Breast epithelium (tissue), 4 donors: ENCODE measurements at places on chromosomes 6 and 20. TPM values are rescaled to one million over a fixed set of nuclear protein-coding genes. Genes with fewer than 3 reads are reported as not detected.

GRCh38 chr6:43984442-43985321 lies 142.6 kb downstream of the MRPL14 start:
- DNase-seq, result no peak

LY6G6D gene
- total RNA-seq, result not detected

FNDC11 gene
- 0.33 TPM for total RNA-seq

DNA sequence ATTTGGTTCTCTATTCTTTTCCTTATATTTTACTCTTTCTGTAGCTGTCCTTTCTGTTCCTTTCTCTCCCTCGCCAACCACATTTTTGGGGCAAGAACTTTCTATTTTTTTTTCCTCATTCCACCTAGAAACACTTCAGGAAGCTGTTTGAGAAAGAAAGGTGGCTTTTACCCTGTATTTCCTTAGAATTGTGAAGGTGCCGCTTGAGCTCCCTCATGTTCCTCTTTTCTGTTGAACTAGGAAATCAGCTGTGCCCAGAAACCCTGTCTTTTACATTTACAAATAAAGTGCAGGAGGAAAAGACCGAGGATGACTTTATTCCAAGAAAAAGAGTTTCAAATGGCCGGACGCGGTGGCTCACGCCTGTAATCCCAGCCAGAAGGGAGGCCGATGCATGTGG lies 38.2 kb downstream of the OR2B2 start:
- no peak for DNase-seq

GRCh38 chr6:135481783-135482369 lies 15.7 kb downstream of the AHI1 start:
- no peak for DNase-seq

DNA sequence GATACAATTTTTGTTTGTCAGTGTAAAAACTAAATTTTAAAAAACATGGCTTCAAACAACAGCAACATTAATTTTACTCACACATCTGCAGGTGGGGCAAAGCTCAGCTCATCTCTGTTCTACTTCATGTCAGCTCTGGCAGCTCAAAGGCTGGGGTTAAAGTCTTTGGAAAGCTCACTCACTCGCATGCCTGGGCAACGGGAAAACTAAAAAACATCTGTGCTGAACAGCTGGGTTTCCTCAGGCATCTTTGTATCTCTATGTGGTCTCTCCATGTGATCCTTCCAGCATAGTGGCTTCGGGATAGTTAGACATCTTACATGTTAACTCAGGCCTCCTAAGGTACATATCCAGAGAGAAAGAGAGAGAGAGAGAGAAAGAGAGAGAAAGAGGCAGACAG lies 499.6 kb downstream of the RFPL4B start:
- no peak for DNase-seq

DNA sequence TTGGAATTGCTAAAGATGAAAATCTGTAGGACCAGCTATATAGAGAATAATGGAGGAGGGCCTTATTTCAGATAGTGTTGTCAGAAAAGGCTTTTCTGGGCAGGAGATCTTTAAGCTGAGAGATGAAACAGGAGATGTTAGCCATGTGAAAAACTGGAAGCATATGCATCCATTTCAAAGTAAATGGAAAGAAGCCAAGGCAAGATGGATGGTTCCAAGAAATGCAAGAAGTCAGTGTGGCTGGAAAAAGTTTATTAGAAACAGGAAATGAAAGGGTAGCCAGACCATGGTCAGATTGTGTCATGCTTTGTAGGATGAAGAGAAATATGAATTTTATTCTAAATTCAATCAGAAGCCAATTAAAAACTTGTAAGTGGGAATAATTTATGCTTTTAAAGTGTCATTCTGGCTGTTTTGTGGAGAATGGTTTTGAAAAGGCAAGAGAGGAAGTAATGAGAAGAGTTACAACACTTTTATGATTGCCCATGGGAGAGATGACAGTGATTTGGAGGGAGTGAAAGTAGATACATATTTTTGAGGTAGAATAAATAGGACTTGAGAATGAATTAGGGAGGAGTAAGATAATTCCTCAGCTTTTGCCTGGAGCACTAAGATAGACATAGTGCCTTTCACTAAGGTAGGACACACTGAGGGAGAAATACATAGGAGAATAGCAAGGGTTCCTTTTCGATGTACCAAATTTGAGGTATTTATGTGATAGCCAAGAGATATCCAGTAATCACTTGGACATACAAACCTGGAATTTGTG lies 620.1 kb downstream of the HTR1B start:
- no peak for DNase-seq

DNA sequence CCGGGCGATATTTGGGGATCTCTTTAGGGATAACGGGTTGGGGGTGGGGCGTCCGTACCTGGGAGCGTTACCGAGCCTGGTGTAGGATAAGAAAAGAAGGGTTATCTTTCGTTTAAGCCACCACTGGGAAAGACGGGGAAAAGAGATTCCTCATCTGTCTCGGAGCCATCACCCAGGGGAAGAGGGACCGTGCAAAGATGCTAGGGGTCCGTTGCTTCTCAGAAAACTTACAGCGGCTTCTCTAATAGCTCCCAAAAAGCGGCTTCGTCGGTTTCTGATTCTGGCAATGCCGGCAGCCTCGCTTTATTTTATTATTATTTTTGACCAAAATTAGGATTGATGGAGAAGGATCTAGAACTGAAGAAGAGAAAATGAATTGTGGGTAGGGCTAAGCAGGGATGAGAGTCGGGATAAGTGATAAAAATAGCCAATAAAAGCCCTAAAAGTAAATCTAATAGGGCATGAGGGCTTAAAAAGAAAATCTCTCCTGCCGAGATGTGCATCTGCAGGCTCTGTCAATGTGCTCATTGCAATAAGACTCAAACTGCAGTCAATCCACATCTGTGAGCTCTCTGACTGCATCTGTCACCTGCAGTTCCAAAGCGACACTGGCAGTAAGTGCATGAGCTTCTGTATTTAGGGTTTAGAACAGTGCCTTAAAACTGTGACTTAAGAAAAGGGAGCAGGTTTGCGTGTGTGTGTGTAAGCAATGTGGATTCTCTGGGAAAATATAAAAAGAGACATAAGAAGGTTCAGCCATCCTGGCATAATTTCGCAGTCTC lies 801 bp downstream of the TBPL1 start:
- DNase-seq, result no peak

DNA sequence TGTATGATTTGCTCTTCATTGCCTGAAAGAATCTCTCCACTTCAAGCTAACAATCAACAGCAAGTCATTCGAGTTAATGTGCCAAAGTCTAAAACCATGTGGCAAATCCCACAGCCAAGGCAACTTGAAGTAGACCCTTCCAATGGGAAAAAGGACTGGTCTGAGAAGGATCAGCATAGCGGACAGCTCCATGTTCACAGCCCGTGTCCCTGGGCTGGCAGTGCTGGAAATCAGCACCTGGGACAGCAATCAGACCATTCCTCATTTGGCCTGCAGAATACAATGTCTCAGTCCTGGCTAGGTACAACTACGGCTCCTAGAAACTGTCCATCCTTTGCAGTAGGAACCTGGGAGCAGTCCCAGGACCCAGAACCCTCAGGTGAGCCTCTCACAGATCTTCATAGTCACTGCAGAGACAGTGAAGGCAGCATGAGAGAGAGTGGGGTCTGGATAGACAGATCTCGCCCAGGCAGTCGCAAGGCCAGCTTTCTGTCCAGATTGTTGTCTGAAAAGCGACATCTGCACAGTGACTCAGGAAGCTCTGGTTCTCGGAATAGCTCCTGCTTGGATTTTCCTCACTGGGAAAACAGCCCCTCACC lies 1.1 kb downstream of the GJA10 start:
- DNase-seq, result no peak

DNA sequence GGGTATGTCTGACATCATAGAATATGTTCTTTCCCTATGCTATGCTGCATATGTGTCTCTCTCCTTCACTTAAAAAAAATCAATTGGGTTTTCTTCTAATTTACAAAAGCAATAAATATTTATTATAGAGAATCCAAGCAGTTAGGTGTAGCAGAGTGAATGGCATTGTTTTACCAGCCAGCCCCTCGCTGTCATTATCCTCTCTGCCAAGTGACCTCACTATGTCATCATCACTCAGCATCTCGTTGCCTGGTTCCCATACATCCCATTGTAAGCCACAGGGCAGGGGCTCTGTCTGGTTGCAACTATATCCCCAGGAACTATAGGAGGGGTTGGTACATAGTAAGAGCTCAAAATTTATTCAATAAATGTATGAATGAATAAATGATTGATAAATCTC lies 31.3 kb downstream of the KIAA0319 start:
- no peak for DNase-seq

- DNase-seq, result no peak
Observed at GRCh38 chr20:62437496-62437895, 10.2 kb upstream of the RBBP8NL start.

DNA sequence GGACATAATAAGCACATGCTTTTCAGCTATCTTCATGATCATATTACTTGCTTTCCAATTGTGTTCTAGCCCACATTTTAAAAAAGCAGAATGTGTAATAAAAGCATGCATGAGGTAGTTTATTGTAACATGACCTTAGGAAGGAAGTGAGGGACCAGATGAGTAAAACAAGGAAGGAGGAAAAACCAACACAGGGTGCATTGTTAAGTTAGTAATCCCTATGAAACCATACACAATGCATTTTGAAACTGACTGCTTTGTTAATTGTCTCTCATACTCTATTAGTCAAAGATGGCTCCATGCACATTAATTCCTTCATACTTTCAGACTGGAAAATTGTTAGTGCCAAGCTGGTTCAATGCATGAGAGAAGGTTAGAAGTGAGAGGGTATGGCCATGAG lies 37.7 kb upstream of the CENPW start:
- no peak for DNase-seq

- no peak for DNase-seq
Observed at GRCh38 chr6:28944412-28944865, 20.7 kb upstream of the TRIM27 start.

GRCh38 chr20:23419995-23420901 lies 1.0 kb downstream of the NAPB start:
- no peak for DNase-seq

SMOC2 gene
- 63.6 TPM for total RNA-seq

ADAM33 gene
- 37.4 TPM for total RNA-seq

GRCh38 chr6:90484903-90485302 lies 102.0 kb downstream of the MAP3K7 start:
- no peak for DNase-seq

DNA sequence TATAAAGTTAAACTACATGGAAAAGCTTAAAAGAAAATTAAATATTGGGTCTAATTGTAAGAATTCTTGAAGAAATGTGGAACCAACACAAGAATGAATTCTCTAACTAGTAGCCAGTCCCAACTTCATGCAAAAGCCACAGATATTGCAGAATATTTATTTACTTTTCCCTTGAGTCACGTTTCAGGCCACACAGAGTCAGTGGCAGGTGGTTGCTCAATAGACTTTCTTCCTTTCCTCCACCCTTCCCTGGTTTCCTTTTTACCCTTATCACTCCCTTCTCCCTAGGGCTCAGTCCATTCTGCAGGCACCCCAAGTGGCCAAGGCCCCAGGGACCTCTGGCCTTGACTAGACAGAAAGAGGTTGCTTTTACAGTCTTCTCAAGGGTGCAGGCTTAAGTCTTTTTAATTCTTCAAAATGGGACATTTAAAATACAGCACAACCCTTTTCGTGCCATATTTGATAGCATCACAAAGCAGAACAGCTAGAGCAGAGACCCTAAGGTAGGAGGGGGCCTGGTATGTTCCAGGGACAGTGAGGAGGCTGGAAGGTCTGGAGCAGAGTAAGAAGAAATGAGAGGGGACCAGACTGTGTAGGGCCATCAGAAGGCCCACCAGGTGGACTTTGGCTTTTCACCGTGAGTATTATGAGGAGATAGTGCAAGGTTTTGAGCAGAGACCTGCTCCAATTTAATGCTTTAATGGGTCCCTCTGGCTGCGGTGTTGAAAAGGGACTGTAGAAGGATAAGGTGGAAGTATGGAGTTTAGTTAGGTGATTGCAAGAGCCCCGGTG lies 65.0 kb downstream of the HDDC2 start:
- no peak for DNase-seq

DNA sequence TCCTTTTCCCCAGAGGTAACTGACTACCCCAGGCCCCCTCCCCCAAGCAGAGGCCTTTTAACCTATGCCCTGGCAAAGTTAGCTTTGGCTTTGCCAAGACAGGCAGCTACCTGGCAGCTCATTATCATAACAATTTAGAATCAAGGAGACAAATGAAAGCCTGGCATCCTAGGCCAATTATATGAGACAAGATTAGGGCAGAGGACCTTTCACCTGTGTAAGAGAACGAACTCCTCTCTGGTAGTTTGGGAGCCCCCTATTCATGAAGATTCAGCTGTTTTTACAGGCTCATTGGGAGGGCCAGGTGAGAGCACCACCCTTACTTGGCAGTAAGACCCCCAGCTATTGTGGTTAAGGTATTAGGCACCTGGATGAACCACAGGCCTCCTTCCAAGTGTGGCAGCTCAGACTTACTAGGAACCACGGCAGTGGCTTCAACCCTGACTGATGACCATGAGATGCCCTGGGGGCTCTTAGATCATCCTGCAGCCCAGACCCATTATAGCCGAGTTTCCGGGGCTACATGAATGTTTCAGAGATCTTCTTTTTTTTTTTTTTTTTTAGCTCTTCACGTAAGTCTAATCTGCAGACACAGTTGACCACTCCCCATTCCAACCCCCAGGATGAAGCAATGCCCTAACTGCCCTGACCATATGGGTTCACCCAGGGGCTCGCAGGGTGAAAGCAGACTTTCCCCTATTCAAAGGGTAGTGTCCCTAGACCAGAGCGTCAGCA lies 56.2 kb downstream of the RAB44 start:
- DNase-seq, result no peak

GRCh38 chr6:129593233-129593564 lies 116.8 kb downstream of the ARHGAP18 start:
- no peak for DNase-seq

GSTA3 gene
- not detected for total RNA-seq

TFAP2A gene
- not detected for total RNA-seq

ZSCAN31 gene
- 4.6 TPM for total RNA-seq

- peak; percentile 73 for DNase-seq
Observed at GRCh38 chr6:36759148-36759759, 61.6 kb downstream of the RAB44 start.

SPTLC3 gene
- 11.1 TPM for total RNA-seq

DNA sequence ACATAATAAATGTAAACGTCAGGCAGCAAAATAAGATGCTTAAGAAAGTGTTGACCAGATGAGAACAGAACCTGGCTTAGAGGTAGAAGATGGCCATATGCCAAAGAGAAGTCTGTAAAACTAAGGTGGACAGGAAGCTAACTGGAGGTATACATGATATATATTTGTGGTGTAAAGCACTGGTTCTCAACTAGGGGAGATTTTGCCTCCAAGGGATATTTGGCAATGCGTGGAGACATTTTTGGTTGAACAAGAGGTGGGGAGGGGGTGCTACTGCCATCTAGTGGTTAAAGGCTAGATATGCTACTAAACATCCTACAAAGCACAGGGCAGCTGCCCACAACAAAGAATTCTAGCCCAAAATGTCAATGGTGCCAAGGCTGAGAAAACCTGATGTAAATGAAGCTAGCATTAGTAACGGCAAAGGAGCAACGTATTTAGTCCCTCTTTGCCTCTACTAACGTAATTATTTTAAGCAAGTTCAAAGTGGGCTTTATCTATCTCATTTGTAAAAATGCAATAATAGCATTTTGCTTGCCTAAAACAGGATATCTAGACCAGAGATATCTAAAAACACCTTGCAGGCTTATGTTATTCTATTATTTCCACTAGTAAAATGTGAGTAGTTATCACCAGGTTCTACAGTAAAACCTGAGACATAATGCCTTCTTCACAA lies 182.6 kb downstream of the RNGTT start:
- DNase-seq, result no peak

HCK gene
- 16.0 TPM for total RNA-seq

GRCh38 chr6:104600639-104600931 lies 259.1 kb downstream of the HACE1 start:
- no peak for DNase-seq

GRCh38 chr6:87754828-87755227 lies 52.8 kb upstream of the AKIRIN2 start:
- DNase-seq, result no peak

GHRH gene
- total RNA-seq, result not detected

GRCh38 chr20:7220755-7221154 lies 453.3 kb downstream of the BMP2 start:
- DNase-seq, result no peak
